Stimulated activated CD8-positive, alpha-beta memory T cell treated with anti-CD3 and anti-CD28 coated beads, Interleukin-7, amount 100 ng/mL, for 4 hours (primary cell): ENCODE measurements at places on chromosomes 13 and 19.

- no peak for DNase-seq
These were observed 111.3 kb upstream of the PCDH9 start for GRCh38 chr13:67341406-67341805.

- DNase-seq: no peak
These were observed 6.7 kb downstream of the ACP7 start for GRCh38 chr19:39090881-39091280.

GRCh38 chr19:41792513-41793413 is 3.6 kb upstream of the CEACAM3 start:
- peak; percentile 41 for DNase-seq

DNA sequence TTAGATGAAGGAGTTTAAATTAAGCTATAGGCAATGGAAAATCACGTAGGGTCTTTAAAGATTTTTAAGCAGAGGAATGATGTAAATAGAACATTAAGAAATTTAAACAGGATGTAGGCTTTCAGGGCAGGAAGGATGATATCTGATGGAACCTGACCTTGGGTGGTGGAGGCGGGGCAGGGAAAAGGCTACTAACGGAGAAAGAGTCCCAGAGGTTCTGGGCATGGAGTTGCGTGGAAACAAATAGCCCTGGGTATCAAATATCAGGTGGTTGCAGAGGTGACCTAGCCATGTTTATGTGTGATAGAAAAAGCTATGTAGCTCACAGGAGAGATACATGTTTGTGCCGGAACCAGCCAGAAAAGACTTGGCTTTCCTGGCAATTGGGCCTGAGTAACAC is 7.8 kb upstream of the CDK8 start:
- DNase-seq: no peak

- DNase-seq: no peak
These were observed 26.7 kb downstream of the SPATA13 start for GRCh38 chr13:24187185-24187584.

DNA sequence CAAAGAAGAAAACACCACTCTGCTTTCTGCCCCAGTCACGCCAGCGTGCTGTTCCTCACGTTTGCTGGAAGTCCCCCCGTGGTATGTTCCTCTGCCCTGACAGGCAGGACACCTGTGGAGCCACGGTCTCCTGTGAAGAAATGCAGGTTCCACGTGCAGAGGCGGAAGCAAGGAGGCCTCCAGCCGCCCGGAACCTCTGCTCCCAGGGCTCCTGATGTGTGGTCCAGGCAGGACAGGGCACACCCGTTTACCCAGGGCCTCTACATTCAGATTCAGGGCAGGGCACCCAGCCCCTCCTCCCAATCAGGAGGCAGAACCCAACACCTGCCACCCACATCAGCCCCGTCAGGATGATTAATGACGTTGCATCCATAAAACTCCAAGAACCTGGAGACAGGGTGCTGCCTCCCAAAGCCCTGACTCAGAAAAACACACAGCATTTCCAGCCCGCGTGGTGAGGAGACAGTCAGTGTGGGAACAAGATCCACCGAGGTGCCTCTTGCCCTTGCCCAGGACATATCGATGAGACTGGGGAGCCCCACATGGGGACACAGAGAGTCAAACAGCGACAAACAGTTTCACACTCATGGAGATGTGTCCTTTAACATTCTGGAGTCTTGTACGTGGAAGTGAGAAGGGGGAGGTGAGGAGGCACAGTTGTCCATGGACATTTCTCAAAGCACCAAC is 76.2 kb downstream of the COL4A1 start:
- no peak for DNase-seq
